ENCODE measurements at places on chromosomes 2 and 18.
A peak's percentile ranks its signal among the peaks of the same experiment; 100 is the strongest.

- DNase-seq = no peak
These were observed 633 bp upstream of the RNF152 start for GRCh38 chr18:61893309-61893970.

DNA sequence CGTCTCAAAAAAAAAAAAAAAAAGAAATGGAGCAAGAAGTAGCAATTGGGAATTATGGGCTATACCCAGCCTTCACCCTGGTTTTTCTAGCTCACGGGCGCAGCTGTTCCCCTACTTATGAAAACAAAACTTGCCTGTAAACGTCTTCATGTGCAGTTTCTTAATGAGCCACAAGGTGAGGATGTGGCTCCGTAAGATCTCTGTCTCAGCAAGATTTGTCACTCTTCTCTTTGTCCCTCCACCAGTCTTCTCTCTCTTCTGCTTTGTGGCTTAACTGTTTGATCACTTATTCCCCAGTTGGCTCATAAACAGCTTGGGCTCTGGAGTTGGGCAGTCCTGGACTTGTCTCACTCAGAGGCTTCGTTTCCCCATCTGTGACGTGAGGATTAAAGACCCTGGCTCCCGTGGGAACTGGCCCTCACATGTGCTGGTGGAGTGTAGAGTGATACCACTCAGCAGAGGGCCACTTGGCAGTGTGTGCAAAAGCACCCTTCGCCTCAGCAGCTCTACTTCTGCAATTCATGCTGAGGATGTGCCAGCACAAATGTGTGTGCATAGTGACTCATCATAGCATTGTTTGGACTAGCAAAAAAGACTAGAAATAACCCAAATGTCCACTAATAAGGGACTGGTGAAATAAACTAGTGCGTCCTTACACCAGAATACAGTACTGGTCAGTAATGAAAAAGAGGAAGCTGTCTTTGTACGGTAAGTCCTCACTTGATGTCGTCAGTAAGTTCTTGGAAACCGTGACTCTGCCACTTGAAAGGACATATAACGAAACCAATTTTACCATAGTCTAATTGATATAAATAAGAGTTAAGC is 8.7 kb downstream of the CEP68 start:
- DNase-seq = peak; percentile 69

DNA sequence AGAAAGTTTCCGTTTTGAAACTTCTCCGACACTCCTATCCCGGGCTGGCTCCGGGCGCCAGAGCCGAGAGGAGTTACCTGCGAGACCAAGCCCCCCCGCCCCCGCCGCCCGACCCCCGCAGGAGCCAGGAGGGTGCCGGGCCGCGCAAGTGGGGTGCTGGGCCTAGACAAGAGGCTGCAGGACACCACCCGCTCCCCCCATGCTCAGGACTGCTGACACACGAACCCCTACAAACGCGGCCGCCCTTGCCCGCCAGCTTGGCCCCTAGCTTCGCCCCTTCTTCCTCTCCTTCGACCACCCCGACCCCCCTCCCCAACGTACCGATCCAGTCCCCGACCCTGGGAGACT is 497 bp downstream of the PLA2R1 start:
- no peak for DNase-seq

DNA sequence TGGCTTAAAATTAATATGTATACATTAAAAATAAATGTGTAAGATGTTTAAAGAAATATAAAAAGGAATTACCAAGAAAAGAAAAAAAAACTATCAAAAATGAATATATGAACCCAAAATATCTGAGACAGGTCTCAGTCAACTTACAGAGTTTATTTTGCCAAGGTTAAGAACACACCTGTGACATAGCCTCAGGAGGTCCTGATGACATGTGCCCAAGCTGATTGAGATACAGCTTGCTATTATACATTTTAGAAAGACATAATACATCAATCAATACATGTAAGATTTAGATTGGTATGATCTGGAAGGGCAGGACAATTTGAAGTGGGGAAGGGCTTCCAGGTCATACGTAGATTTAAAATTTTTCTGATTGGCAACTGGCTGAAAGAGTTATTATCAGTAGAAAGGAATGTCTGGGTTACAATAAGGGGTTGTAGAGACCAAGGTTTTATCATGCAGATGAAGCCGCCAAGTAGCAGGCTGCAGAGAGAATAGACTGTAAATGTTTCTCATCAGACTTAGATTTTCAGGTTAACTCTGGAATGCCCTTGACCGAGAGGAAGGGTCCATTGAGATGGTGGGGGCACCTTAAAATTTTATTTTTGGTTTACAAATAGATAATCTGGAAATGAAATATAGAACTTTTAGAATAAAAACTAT is 74.7 kb downstream of the EXOC6B start:
- DNase-seq = no peak

GRCh38 chr2:174337337-174338146 is 2.8 kb downstream of the SP9 start:
- DNase-seq = no peak

- peak; percentile 16 for DNase-seq
These were observed 319 bp upstream of the EN1 start for GRCh38 chr2:118847762-118848172.

- DNase-seq = no peak
These were observed 342.4 kb downstream of the AKAIN1 start for GRCh38 chr18:4854671-4855070.

DNA sequence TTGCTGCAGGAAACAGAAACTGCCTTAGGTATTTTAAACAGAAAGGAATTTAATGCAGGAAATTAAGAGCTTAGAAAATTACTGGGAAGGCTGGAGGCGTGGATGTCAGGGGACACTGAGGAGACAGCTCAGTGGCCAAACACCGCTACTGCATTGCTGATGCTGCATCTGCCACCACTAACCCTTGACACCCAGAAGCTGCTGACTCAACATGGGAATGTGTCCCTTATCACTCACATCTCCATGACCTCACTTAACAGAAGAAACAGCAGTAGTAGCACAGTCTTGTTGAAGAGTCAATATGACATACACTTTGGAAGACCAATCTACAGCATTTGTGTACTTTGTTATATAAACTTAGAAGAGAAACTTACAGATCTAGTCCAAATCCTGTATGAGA is 906.1 kb downstream of the SLC4A3 start:
- peak; percentile 41 for DNase-seq

- no peak for DNase-seq
These were observed 117.2 kb upstream of the NCK2 start for GRCh38 chr2:105627534-105627933.
